Glutamatergic neuron (in vitro differentiated cells): ENCODE measurements at places on chromosomes 12 and 14. TPM values are rescaled to one million over a fixed set of nuclear protein-coding genes. Genes with fewer than 3 reads are reported as not detected.

DNA sequence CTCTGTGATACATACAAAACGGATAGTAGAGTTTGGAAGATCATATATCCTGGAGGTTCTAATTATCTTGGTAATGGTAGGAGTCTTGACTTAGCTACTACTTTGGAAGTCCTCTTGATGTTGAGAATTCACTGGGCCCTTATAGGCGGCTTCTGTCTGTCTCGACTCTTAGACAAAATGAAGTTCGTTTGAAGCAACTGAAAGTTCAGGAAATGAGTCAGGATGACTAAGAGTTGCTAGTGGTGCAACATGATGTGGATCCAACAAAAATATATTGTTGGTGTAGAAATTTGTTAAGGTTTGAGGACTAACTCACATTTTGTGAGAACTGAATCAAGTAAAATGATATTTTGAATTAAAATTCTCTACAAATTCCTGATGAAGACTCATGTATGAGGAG, 272.7 kb downstream of the AEBP2 start:
- no peak for DNase-seq

DNA sequence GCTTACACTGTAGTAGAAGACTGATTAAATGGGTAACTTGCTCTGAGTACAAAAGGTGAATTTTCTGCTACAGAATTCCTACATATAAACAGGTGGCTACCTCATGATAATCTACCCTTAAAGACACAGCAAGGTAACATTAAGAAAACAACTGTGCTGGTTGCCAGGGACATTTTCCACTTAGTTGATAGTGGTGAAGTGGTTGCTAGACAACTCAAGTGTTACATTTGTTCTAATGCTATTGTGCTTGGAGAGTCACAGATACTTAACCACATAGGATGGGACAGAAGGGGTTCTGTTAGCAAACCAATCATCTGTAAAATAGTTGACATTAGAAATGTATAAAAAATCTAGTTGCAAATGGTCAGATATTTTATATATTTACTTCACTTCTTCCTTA, 870.3 kb upstream of the SEL1L start:
- no peak for DNase-seq

DNA sequence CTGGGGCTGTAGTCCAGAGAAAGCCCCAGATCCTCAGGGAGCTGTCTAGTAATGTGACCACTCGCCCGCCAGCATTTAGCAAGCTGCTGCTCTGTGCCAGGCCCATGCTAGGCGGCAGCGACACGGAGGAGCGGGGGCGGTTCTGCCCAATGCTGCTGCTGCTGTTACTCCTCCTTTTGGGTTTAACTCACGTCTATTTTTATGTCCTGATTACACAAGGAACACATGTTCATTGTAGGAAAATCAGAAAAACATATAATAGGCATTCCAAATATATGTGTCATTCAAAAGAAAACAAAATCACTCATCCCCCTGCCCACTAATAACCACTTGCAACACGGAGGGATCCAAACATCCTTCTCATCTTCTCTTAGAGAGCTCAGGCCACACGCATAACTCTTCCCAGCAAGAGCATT, 30.4 kb downstream of the CCDC92 start:
- no peak for DNase-seq

DNA sequence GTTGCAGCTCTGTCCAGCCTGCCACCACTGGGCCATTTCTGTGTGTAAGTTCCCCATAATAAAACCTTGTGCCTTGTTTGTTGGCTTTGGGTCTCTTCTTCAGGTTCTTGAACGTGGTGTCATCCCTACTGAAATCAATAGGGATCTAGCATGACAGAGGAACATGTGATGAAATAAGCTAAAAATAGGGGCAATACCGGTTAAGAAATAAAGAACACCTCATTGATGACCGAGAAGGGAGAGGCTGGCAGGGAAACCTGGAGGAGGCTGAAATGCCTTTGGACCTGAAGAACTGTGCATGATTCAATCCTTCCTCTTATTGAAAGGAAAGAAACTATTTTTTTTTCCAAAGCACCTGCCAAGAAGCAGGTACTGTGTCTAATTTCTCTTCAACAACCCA, 172.3 kb downstream of the PPM1H start:
- no peak for DNase-seq

GRCh38 chr14:56004786-56005185, 113.4 kb upstream of the PELI2 start:
- no peak for DNase-seq

DNA sequence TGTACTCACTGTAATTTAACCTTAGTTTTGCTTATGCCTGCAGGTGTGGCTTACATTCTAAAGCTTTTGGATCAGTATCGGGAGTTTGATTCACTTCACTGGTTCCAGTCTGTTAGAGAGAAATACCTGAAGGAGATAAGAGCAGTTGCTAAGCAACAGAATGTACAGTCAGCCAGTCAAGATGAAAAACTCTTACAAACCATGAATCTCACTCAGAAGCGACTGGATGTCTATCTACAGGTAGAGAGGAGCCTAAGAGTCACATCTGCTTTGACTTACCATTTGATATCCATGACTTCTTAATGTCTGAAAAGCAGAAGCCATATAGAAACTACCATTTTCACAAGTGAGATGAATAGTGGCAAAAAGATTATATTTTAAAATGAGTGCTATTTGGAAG, 56.5 kb downstream of the WASHC4 start:
- no peak for DNase-seq

DNA sequence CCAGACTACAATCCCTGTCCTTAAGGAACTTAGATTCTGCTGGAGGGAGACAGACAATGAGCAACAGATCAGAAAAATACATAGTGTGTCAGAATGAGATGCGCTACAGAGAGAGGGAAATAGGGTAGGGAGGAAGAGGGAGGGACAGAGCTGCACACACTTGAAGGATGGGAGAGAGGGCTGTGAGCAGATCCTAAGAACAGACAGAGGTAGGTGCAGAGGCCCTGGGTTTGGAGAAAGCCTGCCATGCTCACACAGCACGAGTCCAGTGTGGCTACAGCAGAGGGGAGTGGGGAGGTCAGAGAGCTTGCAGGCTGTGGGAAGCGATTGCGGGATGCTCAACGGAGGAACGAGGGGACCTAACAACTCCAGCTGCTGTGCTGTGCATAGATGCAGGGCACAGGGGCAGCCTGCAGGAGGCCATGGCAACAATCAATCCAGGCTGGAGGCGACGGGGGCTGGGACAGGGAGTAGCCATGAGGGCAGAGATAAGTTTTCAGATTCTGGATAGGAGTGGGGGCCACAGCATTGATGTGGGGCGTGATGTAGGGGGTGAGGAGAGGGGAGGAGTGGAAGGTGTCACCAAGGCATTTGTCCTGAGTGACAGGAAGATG, 20.7 kb downstream of the FAIM2 start:
- peak; percentile 52 for DNase-seq

GRCh38 chr12:91364471-91365184, 182.0 kb upstream of the DCN start:
- no peak for DNase-seq

DNA sequence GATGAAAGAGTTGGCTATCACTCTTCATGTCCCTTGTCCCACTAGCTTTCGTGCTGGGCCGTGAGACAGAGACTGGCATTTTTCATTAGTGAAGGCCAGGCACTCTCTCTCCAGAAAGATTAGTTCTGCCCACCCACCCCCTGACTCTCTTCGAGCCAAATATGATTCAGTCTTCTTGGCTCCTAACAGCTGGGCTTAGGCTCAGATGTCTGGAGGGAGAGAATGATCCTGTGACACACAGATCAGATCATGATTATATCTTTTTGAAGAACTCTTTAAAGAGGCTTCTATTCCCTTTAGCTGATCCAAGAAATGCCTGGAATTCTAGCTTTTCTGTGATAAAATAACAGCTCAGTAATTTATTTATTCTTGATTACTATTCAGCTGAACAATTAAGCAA, 5.2 kb upstream of the GNG2 start:
- DNase-seq, result no peak

DNA sequence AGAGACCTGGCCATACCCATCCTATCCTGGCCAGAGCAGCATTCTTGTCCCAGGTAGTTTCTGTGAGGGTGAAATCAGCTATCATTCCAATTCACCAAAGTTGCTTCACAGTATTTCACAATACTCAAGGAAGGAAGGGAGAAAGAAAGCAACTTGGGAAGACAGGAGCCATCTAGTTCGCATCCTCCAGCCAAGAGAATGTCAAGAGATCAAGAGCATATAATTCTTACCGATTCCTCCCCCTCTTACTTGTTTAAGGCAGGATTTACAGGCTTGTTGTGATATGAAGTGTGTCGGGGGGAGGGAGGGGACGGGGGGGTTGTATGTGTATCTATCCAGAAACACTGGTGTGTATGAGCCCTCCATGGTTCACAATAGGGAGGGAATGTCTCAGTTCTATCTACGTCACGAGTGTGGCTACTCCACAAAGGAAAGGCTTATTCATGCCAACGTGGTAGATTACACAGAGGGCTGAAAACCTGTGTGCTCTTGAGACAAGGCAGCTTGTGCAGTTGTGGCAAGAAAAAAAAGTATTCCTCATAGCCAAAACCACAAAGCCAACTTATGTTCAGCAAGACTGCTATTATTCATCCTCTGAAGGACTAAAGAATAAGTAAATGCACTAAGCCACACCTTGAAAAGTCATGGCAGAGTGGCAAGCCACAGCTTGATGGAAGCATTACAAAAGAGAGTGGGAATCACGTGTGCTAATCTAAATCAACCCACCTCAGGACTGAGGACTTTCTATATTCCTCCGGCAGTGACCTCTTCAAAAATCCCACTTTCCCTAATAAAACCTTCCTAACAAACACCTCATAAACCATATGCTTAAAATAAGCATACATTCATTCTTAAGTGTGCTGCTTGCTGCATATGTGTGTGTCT, 35.0 kb downstream of the CORO1C start:
- DNase-seq, result no peak

DNA sequence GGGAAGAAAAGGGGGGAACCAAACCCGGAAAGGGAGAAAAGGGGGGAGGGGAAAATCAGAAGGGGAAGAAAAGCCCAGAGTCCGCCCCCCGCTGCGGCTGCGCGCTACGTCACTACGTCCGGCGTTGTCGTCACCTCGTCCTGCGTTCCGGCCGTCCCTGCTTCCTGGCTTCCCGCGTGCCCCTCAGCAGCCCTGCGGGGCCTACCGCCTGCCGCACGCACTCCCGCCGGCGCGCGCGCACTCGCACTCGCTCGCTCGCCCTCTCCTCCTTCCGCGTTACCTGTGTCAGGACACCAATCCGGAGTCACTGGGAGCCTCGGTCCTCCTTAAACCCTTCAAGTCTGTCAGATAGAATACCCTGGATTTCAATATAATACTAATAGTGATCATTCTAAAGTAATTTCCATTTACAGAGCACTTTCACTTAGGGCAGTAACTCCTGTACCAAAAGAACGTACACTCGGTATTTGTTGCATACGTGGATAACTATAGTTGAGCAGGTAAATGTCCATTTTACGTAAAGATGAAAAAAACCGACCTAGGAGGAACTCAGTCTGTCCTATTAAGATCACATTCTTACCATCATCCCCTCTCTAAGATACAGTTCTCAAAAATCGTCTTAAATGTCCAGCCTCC, at the start of gene R3HDM2:
TSS of gene R3HDM2 (minus strand) at position 113 of the 636 bp plus-strand sequence. CDS start 120,615 bp downstream, outside the sequence.
- DNase-seq, result peak; percentile 93

DNA sequence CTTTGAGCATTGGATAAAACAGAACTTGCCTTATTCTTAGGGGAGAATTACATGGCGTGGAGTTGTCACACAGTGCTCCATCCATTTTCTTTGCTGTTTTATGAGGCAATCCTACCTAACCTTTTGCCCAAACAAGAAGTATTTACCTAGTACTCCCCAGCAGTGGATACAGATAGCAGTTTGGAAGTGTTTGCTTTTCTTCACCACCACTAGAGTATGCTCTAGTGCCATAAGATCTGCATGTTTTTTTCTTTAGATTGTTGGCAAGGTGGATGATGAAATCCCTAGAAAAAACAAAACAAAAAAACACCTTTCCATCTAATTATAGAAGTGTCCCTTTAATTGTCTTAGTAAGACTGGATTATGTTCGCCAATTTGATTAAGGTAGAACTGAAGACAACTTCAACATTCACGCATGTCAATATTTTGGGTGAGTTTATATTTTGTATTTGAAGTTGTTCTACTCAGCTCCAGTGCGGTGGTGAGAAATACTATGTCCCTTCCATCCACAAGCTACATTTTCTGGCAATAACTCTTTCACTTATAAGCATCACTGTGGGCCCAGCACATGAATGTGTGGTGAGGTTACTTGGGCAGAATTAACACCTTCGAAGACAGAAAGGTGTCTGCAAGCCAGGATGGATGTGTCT, 23.6 kb upstream of the TMEM260 start:
- DNase-seq, result no peak

- no peak for DNase-seq
These were observed 91.3 kb upstream of the CEP83 start for GRCh38 chr12:94550964-94551363.

DNA sequence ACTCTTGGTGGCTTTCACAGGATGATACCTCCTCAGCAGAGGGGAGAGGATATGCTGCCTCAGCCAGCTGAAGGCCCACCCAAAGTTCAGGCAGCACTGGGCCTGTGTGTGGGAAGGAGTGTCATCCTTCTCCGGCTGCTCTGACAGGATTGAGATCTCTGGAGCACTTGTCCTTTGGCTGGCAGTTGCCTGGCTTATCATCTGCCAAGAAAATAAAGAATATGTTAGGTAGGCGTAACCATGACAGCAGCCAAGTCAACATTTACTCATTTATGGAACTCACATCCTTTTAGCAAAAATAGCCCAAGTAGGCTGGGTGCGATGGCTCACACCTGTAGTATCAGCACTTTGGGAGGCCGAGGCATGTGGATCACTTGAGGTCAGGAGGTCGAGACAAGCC, 68.5 kb downstream of the PPFIBP1 start:
- no peak for DNase-seq

GRCh38 chr14:41604721-41605531, 1.8 kb upstream of the LRFN5 start:
- DNase-seq, result peak; percentile 87

GRCh38 chr12:82981150-82981549, 294.4 kb downstream of the TMTC2 start:
- DNase-seq, result no peak

Gene KIF26A
- total RNA-seq, result 5.9 TPM

Gene LRP6
- 48.3 TPM for total RNA-seq

Gene MSI1
- 229 TPM for total RNA-seq

Gene PMCH
- total RNA-seq, result not detected

Gene SRRM4
- 183 TPM for total RNA-seq

Gene MOAP1
- 60.4 TPM for total RNA-seq

Gene CD4
- 0.17 TPM for total RNA-seq

Gene TMEM233
- not detected for total RNA-seq

Gene CPM
- total RNA-seq, result not detected

Gene NEUROD4
- total RNA-seq, result 206 TPM
